AG08395 (cell line): ENCODE measurements at places on chromosomes 13 and 19.

GRCh38 chr13:72541674-72542073 is 185.8 kb downstream of the MZT1 start:
- no peak for DNase-seq

GRCh38 chr13:50766013-50766412 is 77.5 kb downstream of the DLEU7 start:
- DNase-seq: peak; percentile 46

DNA sequence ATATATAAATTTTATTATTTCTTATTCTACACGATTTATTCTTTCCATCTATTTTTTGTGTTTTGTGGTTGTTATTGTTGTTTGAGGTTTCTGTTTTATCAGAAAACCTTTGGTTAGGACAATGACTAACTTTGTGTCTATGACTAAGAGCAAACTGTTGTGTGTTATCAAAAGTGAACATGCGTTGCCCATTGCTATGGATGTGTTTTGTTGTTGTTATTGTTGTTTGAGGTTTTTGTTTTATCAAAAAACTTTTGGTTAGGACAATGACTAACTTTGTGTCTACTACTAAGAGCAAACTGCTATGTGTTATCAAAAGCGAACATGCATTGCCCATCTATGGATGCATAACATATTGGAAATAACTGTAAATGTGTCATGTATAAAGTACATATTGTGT is 692.3 kb downstream of the SLITRK1 start:
- no peak for DNase-seq

- DNase-seq: no peak
Measured at GRCh38 chr13:30466841-30467252, 1.1 kb upstream of the HMGB1 start.

DNA sequence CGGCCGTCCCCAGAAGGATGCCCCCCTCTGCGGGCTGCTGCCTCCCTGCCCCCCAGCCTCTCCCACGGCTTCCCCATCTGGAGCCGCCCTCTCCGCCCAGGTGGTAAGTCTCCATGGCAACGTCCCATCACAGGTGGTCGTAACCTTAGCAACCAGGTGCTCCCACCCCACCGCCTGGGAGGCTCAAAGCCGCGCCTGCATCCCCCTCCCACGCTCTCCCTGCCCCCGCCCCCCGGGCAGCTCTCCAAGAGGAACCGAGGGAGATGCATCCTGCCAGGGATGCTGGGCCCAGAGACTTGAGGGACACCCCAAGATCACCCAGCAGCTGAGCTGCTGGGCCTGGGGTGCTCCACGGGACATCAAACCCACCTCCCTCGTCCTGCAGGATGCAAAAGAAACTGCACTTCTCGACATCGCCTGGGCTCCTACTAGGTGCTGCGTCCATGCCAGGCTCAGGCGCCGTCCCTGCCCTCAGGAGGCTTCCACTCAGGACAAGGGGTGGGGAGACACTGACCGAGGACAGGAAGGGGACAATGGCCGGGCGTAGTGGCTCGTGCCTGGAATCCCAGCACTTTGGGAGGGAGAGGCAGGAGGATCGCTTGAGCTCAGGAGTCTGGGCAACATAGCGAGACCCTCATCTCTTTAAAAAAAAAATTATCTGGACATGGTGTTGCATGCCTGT is 5.0 kb upstream of the LINGO3 start:
- DNase-seq: no peak

DNA sequence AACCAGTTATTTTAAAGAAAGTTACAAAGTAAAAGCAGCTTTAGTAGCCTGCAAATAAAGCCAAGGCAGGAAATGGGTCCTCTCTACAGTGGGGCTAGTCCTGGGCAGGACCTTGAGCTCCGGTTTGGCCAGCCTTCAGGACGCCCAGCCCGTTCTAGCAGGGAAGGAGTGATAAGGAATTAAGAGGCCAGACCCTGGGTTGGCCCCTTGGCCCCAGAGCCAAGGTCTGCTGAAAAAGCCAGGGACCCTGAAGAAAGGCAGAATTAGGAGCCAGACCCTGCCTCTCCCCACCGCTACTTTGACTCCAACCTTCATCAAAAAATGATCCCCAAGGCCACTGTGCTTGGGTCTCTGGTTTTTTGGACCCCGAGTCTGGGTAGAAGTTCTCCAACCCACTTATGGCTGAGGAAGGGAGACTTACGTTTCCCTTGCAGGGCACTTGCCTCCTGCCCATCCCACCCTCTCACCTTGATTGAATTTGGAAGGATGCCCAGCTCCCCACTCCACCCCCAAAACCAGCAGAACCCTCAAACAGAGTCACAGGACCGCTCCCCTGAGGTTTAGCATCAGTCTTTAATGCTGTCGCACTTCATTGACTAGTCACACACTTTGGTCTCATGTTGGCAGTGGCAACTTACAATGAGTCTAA is 3.9 kb downstream of the DNAJB1 start:
- no peak for DNase-seq

- DNase-seq: no peak
Measured at GRCh38 chr13:90950160-90950559, 397.3 kb upstream of the MIR17HG start.

GRCh38 chr13:66563076-66563475 is 667.1 kb downstream of the PCDH9 start:
- DNase-seq: no peak

GRCh38 chr13:113635048-113635420 is 23.0 kb downstream of the ATP4B start:
- DNase-seq: no peak

- no peak for DNase-seq
Measured at GRCh38 chr13:45702088-45702487, at the start of gene CBY2. Gene CBY2, plus strand, starts transcription at chr13:45702320. Its CDS starts 71 bp downstream, at chr13:45702391.
